ENCODE measurements at places on chromosomes 13 and 19.

GRCh38 chr13:90872491-90873025 is 474.9 kb upstream of the MIR17HG start:
- DNase-seq, result no peak

DNA sequence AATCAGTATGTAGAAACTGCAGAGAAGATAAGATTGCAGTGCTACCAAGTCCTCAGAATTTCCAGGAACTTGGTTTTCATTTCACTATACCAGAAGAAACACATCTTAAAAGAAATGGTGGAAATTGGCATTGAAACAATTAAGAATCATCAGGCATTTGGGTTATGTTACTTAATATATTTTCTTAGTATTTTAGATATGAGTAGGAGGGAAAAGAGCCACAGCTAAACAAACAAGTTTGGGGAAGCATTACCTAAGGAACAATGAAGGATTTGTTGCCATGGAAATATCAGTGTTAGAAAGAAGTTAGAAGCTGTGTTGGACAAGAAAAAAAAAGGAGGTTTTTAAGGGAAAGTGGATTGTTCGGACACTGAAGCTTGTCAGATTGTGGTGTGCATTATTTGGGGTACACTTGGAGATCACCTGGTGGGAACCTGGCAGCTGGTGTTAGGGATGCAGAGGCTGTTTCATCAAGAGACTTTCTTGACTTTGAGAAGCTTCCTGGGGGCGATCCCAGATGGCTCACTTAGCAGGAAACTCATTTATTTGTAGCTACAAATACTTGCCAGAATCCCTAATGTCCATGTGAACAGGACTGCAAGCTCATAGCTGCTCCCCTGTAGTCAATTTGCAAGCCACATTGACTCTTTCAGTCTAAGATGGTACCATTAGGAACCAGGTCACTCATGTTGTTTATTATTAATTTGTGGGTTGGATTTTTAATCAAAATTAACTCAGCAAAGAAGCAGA is 246.7 kb downstream of the RFC3 start:
- DNase-seq, result no peak

GRCh38 chr13:93326234-93326811 is 99.7 kb downstream of the GPC6 start:
- DNase-seq, result no peak

DNA sequence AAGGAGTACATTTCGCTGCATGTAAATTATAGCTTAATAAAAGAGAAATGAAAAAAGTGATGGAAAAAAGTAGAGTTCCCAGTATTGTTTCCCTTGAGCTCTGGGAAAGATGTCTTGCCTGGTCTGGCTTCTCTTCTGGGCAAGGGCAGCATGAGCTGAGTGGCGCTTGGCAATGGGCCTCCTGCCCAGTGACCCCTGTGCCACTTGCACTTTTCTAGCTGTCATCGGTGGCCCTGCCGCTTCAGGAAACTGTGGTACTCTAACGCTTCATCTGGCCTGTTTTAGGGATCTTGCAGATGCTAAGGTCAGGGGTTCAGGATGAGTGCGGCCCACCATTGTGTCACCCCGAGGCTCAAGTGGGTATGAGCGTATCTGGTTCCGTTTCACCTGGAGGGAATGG is 161.4 kb downstream of the MTUS2 start:
- no peak for DNase-seq

DNA sequence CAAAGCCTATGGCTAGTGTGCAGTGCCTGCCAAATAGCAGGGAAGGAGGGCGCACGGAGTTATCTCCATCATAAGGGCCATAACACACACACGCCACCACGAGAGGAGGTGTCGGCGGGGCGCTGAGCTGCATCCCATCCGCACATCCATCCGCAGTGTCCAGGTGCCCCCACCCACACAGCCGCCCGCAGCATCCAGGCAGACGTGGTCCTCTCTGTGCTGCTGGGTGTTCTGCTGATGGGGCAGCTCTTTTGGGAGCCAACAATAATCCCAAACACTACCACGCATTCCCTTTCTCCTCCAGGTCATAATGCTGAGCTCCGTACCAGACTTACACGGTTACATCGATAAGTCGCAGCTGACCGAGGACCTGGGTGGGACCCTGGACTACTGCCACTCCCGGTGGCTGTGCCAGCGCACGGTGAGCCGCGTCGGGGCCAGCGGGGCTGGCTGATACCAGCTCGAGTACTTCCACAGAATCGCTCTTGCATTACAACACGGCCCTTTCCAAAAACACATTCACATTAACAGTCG is 41.5 kb upstream of the F7 start:
- no peak for DNase-seq

GRCh38 chr13:24892829-24893228 is 128.9 kb downstream of the RNF17 start:
- no peak for DNase-seq
